Activated CD8-positive, alpha-beta memory T cell treated with anti-CD3 and anti-CD28 coated beads, Interleukin-2, amount 10 ng/mL, durations not matched to agents 7 days and 5 days (primary cell): ENCODE measurements at places on chromosomes 1 and 21. TPM values are rescaled to one million over a fixed set of nuclear protein-coding genes. Genes with fewer than 3 reads are reported as not detected.

- no peak for DNase-seq
- H3K27ac ChIP-seq = no peak overlapping the region
- H3K36me3 ChIP-seq = peaks cover 2% of the 10 kb centered on the region
- peaks cover 30% of the 10 kb centered on the region for H3K4me1 ChIP-seq
- peaks cover 63% of the 10 kb centered on the region for H3K27me3 ChIP-seq
These were observed 3.7 kb downstream of the PGBD5 start for GRCh38 chr1:230422221-230422981.

- H3K36me3 ChIP-seq = peaks cover 17% of the 10 kb centered on the region
- no peak for DNase-seq
- peak overlapping the region; percentile 99 for H3K4me3 ChIP-seq
- H3K27me3 ChIP-seq = no peaks in the 10 kb centered on the region
These were observed 1.1 kb upstream of the PSMG1 start for GRCh38 chr21:39184050-39184980.

GRCh38 chr1:83883979-83884378 lies 115.0 kb downstream of the TTLL7 start:
- DNase-seq = no peak
- H3K27me3 ChIP-seq = no peaks in the 10 kb centered on the region
- no peak overlapping the region for H3K4me3 ChIP-seq
- H3K4me1 ChIP-seq = no peaks in the 10 kb centered on the region
- H3K36me3 ChIP-seq = no peaks in the 10 kb centered on the region
- H3K27ac ChIP-seq = no peak overlapping the region

- H3K4me3 ChIP-seq = no peak overlapping the region
- peak overlapping the region; percentile 80 for H3K27ac ChIP-seq
- H3K36me3 ChIP-seq = peaks cover 59% of the 10 kb centered on the region
- no peaks in the 10 kb centered on the region for H3K27me3 ChIP-seq
- peaks cover 64% of the 10 kb centered on the region for H3K4me1 ChIP-seq
- no peak for DNase-seq
These were observed 6.0 kb downstream of the PIK3CD start for GRCh38 chr1:9657521-9658032.

DNA sequence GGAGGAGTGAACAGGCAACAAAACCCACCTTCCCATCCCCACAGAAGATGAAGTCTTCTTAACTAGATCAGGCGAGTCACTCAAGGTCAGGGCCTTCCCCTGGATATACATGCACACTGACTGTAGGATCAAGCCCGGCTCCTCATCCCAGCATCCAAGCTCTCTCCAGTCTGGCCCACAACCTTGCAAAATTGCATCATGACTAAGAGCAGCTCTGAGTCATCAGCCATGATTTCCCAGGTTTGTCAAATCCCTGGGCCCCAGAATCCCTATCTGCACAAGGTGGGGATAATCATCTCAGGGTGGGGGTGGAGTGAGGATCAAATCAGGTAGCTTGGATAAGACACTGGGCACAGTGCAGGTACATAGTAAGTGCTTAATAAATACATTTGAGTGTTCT lies 199.3 kb upstream of the GRIK3 start:
- no peaks in the 10 kb centered on the region for H3K4me1 ChIP-seq
- no peaks in the 10 kb centered on the region for H3K36me3 ChIP-seq
- no peak overlapping the region for H3K27ac ChIP-seq
- H3K4me3 ChIP-seq = no peak overlapping the region
- peak; percentile 8 for DNase-seq

- H3K36me3 ChIP-seq = no peaks in the 10 kb centered on the region
- H3K27me3 ChIP-seq = no peaks in the 10 kb centered on the region
- H3K4me3 ChIP-seq = no peak overlapping the region
- H3K27ac ChIP-seq = no peak overlapping the region
These were observed 2.8 kb upstream of the RGS5 start for GRCh38 chr1:163205513-163205912.

- H3K4me1 ChIP-seq = no peaks in the 10 kb centered on the region
- DNase-seq = no peak
- no peak overlapping the region for H3K4me3 ChIP-seq
- H3K36me3 ChIP-seq = no peaks in the 10 kb centered on the region
These were observed 7.4 kb downstream of the OR2T10 start for GRCh38 chr1:248590055-248590454.

DNA sequence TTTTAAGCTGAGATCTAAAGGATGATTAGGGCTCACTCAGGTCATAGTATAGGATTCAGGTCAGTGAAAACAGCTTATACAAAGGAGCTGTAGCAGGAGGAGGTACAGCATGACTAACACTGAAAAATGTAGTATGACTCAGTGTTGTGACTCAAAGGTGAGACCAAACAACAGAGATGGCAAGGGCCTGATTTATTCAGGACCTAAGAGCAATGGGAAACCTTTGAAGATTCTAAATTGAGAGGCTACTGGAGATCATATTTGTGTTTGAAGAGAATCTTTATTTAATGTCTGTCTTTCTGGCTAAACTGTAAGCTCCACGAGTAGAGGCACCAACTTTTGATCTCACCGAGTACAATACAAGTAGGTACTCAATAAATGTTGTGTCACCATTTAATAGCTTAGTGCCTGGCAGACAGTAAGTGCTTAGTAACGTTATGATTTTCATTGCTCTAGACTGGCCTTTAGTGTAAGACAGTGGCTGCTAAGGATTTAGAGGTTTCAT lies 43.5 kb downstream of the PRKAA2 start:
- H3K27ac ChIP-seq = no peak overlapping the region
- H3K36me3 ChIP-seq = no peaks in the 10 kb centered on the region
- no peak for DNase-seq
- no peak overlapping the region for H3K4me3 ChIP-seq
- H3K4me1 ChIP-seq = no peaks in the 10 kb centered on the region
- no peaks in the 10 kb centered on the region for H3K27me3 ChIP-seq

- H3K36me3 ChIP-seq = peaks cover 26% of the 10 kb centered on the region
- H3K27ac ChIP-seq = peak overlapping the region; percentile 41
- H3K27me3 ChIP-seq = no peaks in the 10 kb centered on the region
- H3K4me3 ChIP-seq = no peak overlapping the region
- H3K4me1 ChIP-seq = peaks cover 36% of the 10 kb centered on the region
These were observed 118.3 kb downstream of the GALNT2 start for GRCh38 chr1:230185076-230186001.

- no peak overlapping the region for H3K4me3 ChIP-seq
- no peaks in the 10 kb centered on the region for H3K4me1 ChIP-seq
- DNase-seq = no peak
- H3K27ac ChIP-seq = no peak overlapping the region
These were observed 7.4 kb upstream of the PRDM16 start for GRCh38 chr1:3061566-3061965.

- H3K27me3 ChIP-seq = no peaks in the 10 kb centered on the region
- H3K4me1 ChIP-seq = no peaks in the 10 kb centered on the region
- no peak for DNase-seq
- H3K27ac ChIP-seq = no peak overlapping the region
- no peak overlapping the region for H3K4me3 ChIP-seq
These were observed 112.6 kb downstream of the HUNK start for GRCh38 chr21:31985398-31985797.

GRCh38 chr1:7482077-7482476 lies 289.0 kb upstream of the VAMP3 start:
- no peaks in the 10 kb centered on the region for H3K36me3 ChIP-seq
- no peak overlapping the region for H3K27ac ChIP-seq
- no peak for DNase-seq
- no peaks in the 10 kb centered on the region for H3K27me3 ChIP-seq

- no peak for DNase-seq
- no peaks in the 10 kb centered on the region for H3K36me3 ChIP-seq
- H3K27ac ChIP-seq = no peak overlapping the region
- peaks cover 7% of the 10 kb centered on the region for H3K27me3 ChIP-seq
- no peak overlapping the region for H3K4me3 ChIP-seq
- H3K4me1 ChIP-seq = no peaks in the 10 kb centered on the region
These were observed 131.3 kb upstream of the FMN2 start for GRCh38 chr1:239960366-239960765.

DNA sequence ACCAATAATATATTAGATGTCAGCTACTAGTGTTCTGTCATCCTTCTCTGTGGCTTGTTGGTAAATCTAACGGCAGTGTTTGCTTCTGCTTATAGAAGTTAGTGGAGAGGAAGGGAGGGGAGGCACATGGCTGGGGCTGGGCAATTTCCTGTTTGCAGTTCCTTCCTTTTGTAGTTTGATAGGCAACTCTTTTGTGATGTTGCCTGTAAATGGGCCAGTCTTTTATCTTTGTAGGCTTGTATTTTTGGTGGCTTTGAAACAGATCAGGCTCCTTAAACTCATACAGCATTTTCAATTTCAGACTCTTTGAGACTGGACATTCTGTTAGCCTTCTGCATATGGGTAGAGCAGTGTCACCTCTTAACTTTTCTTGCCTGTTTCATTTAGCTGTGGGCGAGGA lies 48.1 kb downstream of the CDC14A start:
- no peaks in the 10 kb centered on the region for H3K27me3 ChIP-seq
- H3K27ac ChIP-seq = peak overlapping the region; percentile 95
- peak; percentile 80 for DNase-seq

DNA sequence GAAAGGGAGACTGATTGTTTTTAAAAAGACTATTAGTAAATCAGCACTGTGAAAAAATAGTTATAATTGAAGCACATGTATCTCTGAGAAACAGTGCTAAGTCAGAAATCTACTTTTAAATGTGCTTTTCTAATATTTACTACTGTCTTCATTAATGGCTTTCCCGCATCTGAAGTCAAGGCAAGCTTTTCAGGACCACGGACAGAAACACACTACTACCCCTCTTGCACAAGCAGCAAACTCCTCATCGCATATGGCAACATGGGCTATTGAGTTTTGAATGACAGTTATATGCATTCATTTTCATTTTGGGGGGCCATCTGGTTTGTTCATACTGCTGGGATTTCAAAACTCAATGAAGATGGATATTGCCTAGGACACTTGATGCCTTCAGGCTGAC lies 433.4 kb upstream of the CAMK1G start:
- no peak overlapping the region for H3K4me3 ChIP-seq
- H3K36me3 ChIP-seq = no peaks in the 10 kb centered on the region
- H3K27me3 ChIP-seq = no peaks in the 10 kb centered on the region
- DNase-seq = no peak
- H3K27ac ChIP-seq = no peak overlapping the region

LIPI gene
- not detected for total RNA-seq

CCDC185 gene
- not detected for total RNA-seq

NKAIN1 gene
- 0.79 TPM for total RNA-seq
